ENCODE measurements at places on chromosomes 4 and X.

- no peak for DNase-seq
These were observed 1.2 kb downstream of the CORIN start for GRCh38 chr4:47836641-47837093.

GRCh38 chr4:115054836-115055235, 58.6 kb downstream of the NDST4 start:
- no peak for DNase-seq

DNA sequence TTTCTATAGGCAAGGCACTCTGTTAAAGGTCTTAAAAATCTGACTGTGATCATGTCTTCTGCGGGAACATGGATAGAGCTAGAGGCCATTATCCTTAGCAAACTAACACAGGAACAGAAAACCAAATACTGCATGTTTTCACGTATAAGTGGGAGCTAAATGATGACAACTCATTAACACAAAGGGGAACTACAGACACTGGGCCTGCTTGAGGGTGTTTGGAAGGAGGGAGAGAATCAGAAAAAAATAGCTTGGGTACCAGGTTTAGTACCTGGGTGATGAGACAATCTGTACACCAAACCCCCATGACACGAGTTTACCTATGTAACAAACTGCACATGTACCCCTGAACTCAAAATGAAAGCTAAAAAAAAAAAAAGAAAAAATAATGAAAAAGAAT, 12.1 kb downstream of the SLC7A11 start:
- no peak for DNase-seq

GRCh38 chrX:112011376-112011775, 71.2 kb downstream of the TRPC5 start:
- no peak for DNase-seq

- no peak for DNase-seq
These were observed 153.9 kb upstream of the TENM3 start for GRCh38 chr4:182089326-182089725.

GRCh38 chr4:130288576-130288975, 1192.6 kb downstream of the C4orf33 start:
- no peak for DNase-seq

DNA sequence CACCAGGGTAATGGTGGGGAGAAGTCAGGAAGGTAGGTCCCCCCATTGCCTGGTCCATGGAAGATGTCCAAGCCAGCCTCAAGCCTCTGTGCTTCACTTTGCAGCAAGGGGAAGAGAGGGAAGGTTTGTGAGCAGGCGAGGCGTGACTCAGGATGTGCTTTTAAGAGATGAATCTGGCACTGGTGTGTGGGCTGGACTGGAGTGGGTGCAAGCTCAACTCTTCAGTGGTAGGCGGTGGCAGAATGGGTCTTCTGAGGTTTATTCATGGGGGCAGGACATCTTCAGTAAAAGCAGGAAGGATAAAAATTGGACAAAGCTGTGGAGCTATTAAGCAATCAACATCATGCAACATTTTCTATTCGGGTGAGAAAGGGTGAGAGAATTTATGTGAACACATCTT, 19.4 kb downstream of the GPM6B start:
- DNase-seq = no peak

DNA sequence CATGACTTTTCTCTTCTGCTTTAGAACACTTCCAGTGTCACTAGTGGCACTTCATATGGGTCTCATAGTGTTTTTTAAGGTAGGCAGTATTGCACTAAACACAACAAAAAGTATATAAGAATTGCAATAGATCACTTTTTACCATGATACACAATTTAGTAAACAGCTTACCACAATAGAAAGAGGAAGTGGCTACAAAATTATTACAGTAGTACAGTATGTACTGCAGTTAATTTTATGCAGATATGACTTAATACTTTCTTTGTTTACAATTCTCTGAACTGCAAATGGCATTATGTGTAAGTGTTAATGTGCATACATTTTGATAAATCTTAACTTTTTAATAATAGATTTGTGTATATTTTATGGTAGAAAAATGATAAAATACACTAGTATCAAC, 157.3 kb downstream of the RRAGB start:
- DNase-seq = no peak

GRCh38 chr4:52780206-52780605, 29.0 kb upstream of the ERVMER34-1 start:
- DNase-seq = no peak

- DNase-seq = no peak
These were observed 1724.5 kb downstream of the C4orf33 start for GRCh38 chr4:130820448-130820847.

- no peak for DNase-seq
These were observed 856.2 kb downstream of the STIM2 start for GRCh38 chr4:27716693-27717430.

DNA sequence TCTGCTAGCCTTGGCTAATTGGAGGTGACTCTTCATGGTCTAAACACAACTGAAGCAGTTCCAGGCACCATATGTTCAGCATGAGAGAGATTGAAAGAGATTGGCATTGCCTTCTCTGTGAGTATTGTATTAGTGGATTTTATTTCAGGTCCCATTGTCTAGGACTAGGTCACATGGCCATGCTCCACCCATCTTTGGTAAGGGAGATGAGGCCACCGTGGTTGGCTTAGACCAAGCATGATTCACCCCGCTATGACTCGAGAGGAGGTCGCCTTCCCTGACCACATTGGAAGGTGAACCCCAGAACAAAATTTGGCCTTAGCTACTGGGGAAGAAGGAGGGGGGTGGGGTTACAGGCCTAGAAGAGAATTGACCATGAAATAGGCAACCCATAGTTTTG, 109.9 kb upstream of the BCOR start:
- DNase-seq = no peak

GRCh38 chr4:2583517-2583916, 47.1 kb downstream of the FAM193A start:
- DNase-seq = no peak

GRCh38 chr4:55757356-55757952, 62.1 kb upstream of the EXOC1L start:
- DNase-seq = no peak

DNA sequence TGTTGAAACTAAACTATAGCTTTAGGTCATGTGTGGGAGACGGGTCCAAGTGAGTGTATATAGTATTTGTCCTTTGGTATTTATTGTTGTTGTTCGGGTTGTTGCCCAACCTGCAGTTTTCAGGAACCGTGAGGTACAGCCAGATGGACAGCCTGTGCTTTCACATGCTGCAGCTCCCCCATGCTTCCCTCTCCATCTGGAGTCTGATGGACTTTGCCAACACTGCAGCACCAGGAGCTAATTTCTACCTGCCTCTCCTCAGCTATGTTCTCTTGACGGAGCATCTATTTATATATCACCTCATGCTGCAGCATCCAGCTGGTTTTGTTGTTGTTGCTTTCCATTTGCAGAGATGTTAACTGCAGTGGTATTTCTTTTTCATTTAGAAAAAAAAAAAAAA, 80.1 kb downstream of the TLL1 start:
- no peak for DNase-seq

All from vagina (tissue), 2 donors.